Esophagus muscularis mucosa (tissue), 4 donors: ENCODE measurements at places on chromosomes 5 and 9. TPM values are rescaled to one million over a fixed set of nuclear protein-coding genes. Genes with fewer than 3 reads are reported as not detected.

- H3K36me3 ChIP-seq, result no peaks in the 10 kb centered on the region
- no peaks in the 10 kb centered on the region for H3K27me3 ChIP-seq
These were observed 7.7 kb upstream of the SCGB3A1 start for GRCh38 chr5:180598797-180599589.

MARCHF3 gene
- 13.9 TPM for total RNA-seq

FOXD4L5 gene
- total RNA-seq, result not detected

- H3K4me1 ChIP-seq, result no peaks in the 10 kb centered on the region
- H3K36me3 ChIP-seq, result no peaks in the 10 kb centered on the region
- H3K4me3 ChIP-seq, result no peak overlapping the region
- DNase-seq, result no peak
- H3K27ac ChIP-seq, result no peak overlapping the region
- no peaks in the 10 kb centered on the region for H3K27me3 ChIP-seq
These were observed 302.6 kb upstream of the TAS2R1 start for GRCh38 chr5:9932770-9933169.

- H3K27ac ChIP-seq, result peak overlapping the region; percentile 98
- no peaks in the 10 kb centered on the region for H3K27me3 ChIP-seq
- no peaks in the 10 kb centered on the region for H3K36me3 ChIP-seq
These were observed 8.2 kb upstream of the IRF1 start for GRCh38 chr5:132498686-132499271.

DNA sequence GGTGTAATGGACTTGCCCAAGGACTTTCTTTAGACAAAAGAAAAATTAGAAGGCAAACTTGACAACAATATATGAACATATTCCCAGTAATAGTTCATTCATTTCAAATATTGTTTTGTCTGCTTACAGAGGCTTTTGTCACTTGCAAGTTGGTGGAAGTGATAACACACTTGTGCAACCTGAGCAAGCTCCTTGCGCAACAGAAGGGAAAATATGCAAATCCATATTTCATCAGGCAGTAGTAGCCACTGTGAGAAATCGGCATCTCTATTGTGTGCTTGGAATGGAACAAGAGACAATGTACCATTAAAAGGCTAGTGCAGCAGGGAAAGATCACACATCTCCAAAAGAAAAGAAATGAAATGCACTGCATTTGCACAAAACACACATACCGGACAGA, 125.3 kb upstream of the RASEF start:
- H3K27ac ChIP-seq, result no peak overlapping the region
- H3K4me1 ChIP-seq, result no peaks in the 10 kb centered on the region
- DNase-seq, result no peak
- no peaks in the 10 kb centered on the region for H3K36me3 ChIP-seq

GTF2H2C gene
- 22.7 TPM for total RNA-seq

GRCh38 chr5:119079318-119079921, 8.5 kb downstream of the DMXL1 start:
- H3K36me3 ChIP-seq, result no peaks in the 10 kb centered on the region
- H3K27ac ChIP-seq, result no peak overlapping the region
- H3K4me1 ChIP-seq, result peaks cover 39% of the 10 kb centered on the region
- H3K4me3 ChIP-seq, result no peak overlapping the region

- no peaks in the 10 kb centered on the region for H3K4me1 ChIP-seq
- no peaks in the 10 kb centered on the region for H3K36me3 ChIP-seq
- H3K4me3 ChIP-seq, result no peak overlapping the region
- no peak for DNase-seq
These were observed 62.3 kb downstream of the PRDM6 start for GRCh38 chr5:123151227-123151909.

- DNase-seq, result no peak
- H3K27me3 ChIP-seq, result no peaks in the 10 kb centered on the region
- no peaks in the 10 kb centered on the region for H3K36me3 ChIP-seq
- H3K27ac ChIP-seq, result no peak overlapping the region
- peaks cover 11% of the 10 kb centered on the region for H3K4me1 ChIP-seq
These were observed 4.0 kb downstream of the CMBL start for GRCh38 chr5:10303699-10304170.

DNA sequence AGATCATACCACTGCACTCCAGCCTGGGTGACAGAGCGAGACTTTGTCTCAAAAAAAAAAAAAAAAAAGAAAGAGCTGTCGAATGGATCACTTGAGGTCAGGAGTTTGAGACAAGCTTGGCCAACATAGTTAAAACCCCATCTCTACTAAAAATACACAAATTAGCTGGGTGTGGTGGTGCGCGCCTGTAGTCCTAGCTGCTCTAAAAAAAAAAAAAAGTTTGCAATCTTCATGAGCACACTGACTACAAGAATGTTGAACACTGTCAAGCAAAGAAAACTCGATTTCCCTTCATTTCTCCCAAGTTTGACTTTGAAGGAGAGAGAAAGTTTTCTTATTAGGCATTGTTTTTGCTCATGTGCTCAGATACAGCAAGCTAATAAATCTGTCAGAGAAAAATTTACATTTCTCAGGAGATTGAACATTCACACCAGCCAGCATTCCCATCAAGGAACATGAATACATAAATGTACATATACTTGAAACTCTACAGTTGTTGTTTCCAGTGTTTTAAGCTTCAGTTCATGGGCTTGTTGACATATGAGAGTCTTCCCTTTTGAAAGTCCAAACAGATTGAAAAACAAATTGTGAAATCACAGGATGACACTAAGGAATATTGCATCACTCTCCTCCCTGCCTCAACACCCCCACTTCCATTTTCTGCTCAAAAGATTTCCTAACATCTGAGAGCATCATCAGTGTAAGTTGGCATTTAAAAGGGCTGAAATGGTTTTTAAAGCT, 81.8 kb downstream of the ARRDC3 start:
- H3K27ac ChIP-seq, result no peak overlapping the region
- no peaks in the 10 kb centered on the region for H3K27me3 ChIP-seq
- H3K4me3 ChIP-seq, result no peak overlapping the region
- no peaks in the 10 kb centered on the region for H3K36me3 ChIP-seq

- H3K27ac ChIP-seq, result peak overlapping the region; percentile 71
- no peaks in the 10 kb centered on the region for H3K36me3 ChIP-seq
- peak overlapping the region; percentile 40 for H3K4me3 ChIP-seq
- no peaks in the 10 kb centered on the region for H3K27me3 ChIP-seq
These were observed 60.9 kb downstream of the CXXC5 start for GRCh38 chr5:139708877-139709581.

GRCh38 chr5:150278046-150278730, 11.4 kb downstream of the CAMK2A start:
- no peak overlapping the region for H3K27ac ChIP-seq
- H3K36me3 ChIP-seq, result no peaks in the 10 kb centered on the region
- H3K4me1 ChIP-seq, result no peaks in the 10 kb centered on the region
- no peak for DNase-seq
- H3K4me3 ChIP-seq, result no peak overlapping the region
- H3K27me3 ChIP-seq, result no peaks in the 10 kb centered on the region

DNA sequence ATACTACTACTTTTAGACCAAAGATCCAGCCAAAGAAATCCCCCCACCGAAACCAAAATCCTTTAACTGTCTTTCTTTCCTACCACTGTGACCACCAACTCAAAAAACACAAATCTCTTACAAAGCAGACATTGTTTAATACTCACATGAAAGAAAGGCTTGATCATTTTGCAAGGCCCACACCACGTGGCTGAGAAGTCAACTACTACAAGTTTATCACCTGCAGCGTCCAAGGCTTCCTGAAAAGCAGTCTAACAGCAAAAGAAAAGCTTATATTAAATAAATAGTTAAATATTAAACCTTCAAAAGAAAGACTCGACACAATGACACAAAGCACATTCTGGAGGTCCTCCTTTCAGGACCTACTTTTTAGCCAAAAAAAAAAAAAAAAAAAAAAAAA, 5.1 kb downstream of the TXN start:
- H3K4me1 ChIP-seq, result peaks cover 31% of the 10 kb centered on the region
- H3K27me3 ChIP-seq, result no peaks in the 10 kb centered on the region
- H3K27ac ChIP-seq, result no peak overlapping the region
- DNase-seq, result no peak
- H3K36me3 ChIP-seq, result peaks cover 18% of the 10 kb centered on the region

DNA sequence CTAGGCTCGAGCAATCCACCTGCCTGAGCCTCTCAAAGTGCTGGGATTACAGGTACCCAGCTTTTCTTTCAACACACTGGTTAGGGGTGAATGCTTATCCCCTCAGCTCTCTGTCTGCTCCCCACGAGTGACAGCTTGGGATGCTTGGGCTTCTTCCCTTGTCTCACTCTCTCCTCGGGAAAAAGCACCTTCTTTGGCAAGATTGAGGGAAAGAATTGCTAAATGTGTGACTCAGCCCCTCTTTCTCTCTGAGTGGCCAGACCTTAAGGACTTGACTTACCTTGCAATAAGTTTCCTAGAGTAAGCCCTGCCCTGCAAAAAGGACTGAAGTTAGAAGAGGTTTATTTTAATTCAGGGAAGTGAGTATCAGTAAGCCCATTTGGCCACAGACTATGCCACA, 68.1 kb upstream of the ERBIN start:
- H3K4me1 ChIP-seq, result no peaks in the 10 kb centered on the region
- H3K4me3 ChIP-seq, result no peak overlapping the region
- H3K27me3 ChIP-seq, result no peaks in the 10 kb centered on the region
- H3K36me3 ChIP-seq, result no peaks in the 10 kb centered on the region
- H3K27ac ChIP-seq, result no peak overlapping the region

GRCh38 chr5:149410721-149411432, 31.8 kb upstream of the IL17B start:
- peak overlapping the region; percentile 77 for H3K4me3 ChIP-seq
- no peak for DNase-seq
- H3K27ac ChIP-seq, result peak overlapping the region; percentile 98
- H3K27me3 ChIP-seq, result no peaks in the 10 kb centered on the region
- H3K4me1 ChIP-seq, result peaks cover 20% of the 10 kb centered on the region

FAM221B gene
- not detected for total RNA-seq

DNA sequence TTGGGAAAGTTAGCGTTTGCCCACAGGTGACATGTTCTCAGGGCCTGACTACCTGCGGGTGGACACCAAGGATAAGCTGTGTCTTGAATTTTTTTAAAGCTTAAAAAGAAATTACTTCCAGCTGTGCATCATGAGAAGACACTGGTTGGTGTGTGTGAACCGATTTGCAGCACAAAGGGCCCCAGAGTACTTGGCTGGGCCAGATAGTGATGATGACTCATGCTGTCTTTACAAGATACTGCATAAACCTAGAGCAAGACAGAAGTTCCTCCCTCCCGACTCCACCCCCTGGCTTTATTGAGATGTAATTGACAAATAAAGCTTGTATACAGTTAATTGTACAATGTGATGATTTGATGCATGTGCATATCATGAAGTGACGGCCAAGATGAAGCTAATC, 212.8 kb downstream of the NXNL2 start:
- no peak overlapping the region for H3K4me3 ChIP-seq
- H3K36me3 ChIP-seq, result no peaks in the 10 kb centered on the region
- peak overlapping the region; percentile 74 for H3K27ac ChIP-seq
- peak; percentile 93 for DNase-seq

GRCh38 chr5:43207601-43208000, 15.6 kb downstream of the NIM1K start:
- H3K27ac ChIP-seq, result no peak overlapping the region
- no peaks in the 10 kb centered on the region for H3K36me3 ChIP-seq
- no peak for DNase-seq
- H3K4me3 ChIP-seq, result no peak overlapping the region

DNA sequence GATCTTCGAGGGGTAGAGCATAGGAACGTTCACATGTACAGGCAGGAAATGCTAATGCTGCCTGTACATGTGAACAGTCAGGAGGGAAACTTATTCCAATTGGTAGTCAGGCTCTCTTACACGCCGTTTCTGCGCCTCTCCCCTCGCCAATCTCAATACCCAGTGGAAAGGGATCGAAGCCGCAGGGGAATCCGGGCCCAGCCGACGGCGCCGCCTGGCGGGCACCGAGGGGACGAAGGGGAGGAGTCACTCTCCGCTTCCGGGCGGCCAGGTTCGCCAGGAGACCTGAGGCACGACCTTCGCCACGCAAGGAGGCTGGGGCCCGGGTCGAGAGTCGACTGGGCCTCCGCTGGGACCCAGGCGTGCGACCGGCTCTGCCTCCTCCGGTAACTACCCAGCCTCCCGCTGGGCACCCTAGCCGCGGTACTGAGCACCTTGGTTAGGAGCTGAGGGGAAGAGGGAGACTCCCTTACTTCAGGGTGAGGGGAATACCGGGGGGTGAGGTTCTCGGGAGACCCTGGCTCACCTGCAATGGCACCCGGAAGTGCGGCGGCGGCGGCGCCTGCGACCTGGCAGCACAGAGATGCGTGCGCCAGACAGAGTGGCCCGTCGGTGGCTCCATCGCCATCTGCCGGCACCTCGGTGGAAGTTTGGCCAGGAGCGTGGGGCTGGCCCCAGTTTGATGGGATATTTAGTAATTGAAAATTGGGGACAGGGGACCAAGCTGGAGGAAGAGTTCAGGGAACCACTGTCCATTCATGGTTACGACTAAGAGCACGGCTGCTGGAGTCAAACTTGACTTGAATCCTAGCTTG, at the start of gene PIGO:
Gene PIGO, minus strand, starts transcription at position 557 of the 815 bp plus-strand sequence. CDS start 1,026 bp downstream, outside the sequence.
- H3K4me3 ChIP-seq, result peak within 1 kb of the TSS; percentile 72
- peaks cover 59% of the 10 kb centered on the region for H3K36me3 ChIP-seq
- peak; percentile 97 for DNase-seq
- H3K27ac ChIP-seq, result peak within 1 kb of the TSS; percentile 94
- H3K4me1 ChIP-seq, result peaks cover 18% of the 10 kb centered on the region
